ENCODE measurements at places on chromosomes 7 and 10.
A peak's percentile ranks its signal among the peaks of the same experiment; 100 is the strongest.

GRCh38 chr10:62811159-62811875, 4.8 kb downstream of the EGR2 start:
- peak; percentile 21 for DNase-seq

DNA sequence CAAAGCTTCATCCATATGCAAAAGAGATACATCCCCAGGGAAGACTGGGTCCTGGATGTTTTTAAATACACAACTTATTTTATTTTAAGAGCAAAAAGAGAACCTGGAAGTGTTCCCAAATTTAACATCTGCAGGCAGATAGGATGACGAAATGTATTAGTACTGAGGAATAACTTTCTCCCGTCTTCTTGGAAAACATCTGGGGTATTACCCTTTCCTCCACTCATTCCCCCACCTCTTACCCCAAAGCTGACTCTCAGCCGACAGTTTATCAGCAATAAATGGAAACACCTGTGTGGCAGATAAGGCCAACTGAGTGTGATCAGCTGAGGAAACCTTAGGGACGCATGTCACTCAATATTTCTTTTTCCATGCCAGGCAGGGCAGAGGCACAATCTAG, 435.6 kb upstream of the NPVF start:
- DNase-seq = no peak

- DNase-seq = no peak
Observed at GRCh38 chr10:44647877-44648542, 263.1 kb upstream of the CXCL12 start.

DNA sequence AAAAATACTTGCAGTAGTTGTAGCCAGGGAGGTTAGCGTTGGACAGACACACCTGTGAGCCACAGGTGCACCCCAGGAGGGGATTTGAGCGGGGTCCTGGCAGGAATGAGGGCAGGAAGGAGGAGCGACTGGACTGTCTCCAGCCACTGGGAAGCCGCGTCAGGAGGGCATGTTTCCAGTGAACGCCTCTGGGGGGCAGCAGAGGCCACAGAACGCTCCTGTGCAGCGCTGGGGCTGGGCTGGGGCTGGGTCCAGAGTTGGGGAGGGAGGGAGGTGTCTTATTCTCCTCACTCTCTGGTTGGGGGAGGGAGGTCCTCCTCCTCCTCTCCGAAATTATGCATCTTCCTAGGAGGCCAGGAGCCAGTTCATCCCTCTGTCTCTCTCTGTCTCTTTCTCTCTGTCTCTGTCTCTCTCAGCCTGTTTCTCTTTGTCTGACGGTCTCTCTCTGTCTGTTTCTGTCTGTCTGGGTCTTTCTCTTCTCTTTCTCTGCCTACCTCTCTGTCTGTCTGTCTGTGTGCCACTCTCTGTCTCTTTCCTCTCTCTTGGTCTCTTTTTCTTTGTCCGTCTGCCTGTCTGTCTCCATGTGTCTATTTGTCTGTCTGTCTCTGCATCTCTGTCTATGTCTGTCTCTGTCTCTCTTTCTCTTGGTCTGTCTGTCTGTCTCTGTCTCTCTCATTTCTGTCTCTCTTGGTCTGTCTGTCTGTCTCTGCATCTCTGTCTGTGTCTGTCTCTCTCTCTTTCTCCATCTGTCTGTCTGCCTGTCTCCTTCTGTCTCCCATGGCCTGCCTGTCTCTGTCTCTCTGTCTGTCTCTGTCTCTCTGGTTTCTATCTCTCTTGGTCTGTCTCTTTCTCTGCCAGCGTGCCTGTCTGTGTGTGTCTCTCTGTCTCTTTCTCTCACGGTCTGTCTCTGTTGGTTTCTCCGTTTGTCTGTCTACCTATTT, 9.9 kb upstream of the PSMG3 start:
- peak; percentile 74 for DNase-seq

DNA sequence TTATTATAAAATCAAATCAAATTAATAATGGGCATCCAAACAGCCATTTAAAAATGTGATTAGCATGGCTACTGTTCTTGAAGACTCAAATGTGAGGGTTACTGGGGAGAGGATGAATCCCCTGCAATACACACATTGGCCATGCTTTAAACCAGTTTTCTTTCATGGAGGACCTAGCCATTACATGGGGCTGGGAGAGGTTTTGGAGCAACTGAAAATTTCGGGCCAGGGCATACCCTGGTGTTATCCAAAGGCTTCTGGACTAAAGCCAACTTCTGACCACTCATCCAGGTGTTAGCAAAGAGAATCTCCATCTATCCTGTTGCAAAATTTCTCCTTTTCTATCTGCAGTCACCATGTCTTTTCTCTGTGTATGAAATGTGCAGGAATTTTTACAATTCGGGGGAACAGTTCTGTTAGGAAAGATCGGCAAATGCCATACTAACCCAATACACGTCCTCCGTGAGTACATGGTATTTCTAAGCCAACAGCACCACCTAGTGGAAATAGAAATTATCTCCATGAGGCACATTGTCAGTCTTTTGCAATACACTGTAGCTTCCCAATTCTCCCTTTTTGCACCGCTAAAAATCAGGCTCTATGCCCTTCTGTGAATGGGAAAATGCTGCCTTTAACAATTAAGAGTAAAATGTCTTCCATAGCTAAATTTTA, 47.0 kb upstream of the ZNF107 start:
- DNase-seq = no peak

DNA sequence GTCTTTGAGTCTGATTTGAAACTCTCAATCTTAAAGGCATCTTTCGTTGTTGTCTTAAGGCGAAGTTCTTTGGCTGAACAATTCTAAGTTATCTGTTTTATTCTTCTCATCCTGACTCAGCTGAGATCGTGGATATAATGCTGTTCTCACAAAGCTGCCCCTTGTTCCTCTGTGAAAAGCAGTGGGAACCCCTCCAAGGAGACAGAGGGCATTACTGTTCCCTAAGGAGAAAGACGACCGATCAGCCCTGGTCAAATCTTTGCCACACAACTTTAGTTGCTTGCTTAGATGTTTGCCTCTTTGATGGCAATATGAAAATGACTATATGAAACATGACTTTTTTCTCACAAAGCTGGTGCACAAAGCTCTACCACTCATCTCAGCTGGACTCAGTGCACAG, 1016.7 kb downstream of the REEP3 start:
- no peak for DNase-seq

- no peak for DNase-seq
Observed at GRCh38 chr7:102270178-102270887, 16.3 kb upstream of the SH2B2 start.

GRCh38 chr7:27123007-27123476, 7.5 kb downstream of the HOXA4 start:
- no peak for DNase-seq

GRCh38 chr10:11849911-11850310, 26.8 kb downstream of the PROSER2 start:
- DNase-seq = no peak

DNA sequence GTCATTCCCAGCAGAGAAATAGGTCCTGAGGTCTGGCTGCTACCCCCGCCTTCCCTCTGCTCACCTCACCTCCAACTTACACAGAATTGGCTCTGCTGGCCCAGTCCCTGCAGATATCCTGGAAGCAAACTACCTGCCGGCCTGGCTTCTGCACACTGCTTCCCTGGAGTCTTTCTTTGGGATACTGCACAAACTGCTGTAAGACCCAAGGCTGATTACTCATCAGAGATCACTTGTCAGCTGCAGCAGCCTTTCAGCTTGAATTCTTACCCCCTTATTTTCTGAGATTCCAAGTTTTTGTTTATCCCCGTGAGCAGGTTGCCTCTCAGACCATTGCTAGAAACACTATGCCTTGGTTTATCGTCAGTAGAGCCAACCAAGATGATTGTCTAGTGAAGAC, 426.4 kb downstream of the PHTF2 start:
- no peak for DNase-seq
